Skeletal muscle tissue (tissue), 5 donors: ENCODE measurements at places on chromosomes 4 and X. TPM values are rescaled to one million over a fixed set of nuclear protein-coding genes. Genes with fewer than 3 reads are reported as not detected.

The PRRG3 gene
- 9.4 TPM for total RNA-seq

The MTNR1A gene
- not detected for total RNA-seq

The FGB gene
- total RNA-seq, result 3.7 TPM

The GRPEL1 gene
- 19.3 TPM for total RNA-seq

The PRKG2 gene
- total RNA-seq, result under 0.01 TPM

The PASD1 gene
- under 0.01 TPM for total RNA-seq

The RS1 gene
- under 0.01 TPM for total RNA-seq

The XG gene
- 3.1 TPM for total RNA-seq

The TMEM154 gene
- total RNA-seq, result 1.0 TPM

The RAB28 gene
- total RNA-seq, result 18.8 TPM

The IRAK1 gene
- total RNA-seq, result 11.0 TPM

The ETDB gene
- total RNA-seq, result not detected
